Dermis microvascular lymphatic vessel endothelial cell (primary cell): ENCODE measurements at places on chromosomes 7 and 10.

DNA sequence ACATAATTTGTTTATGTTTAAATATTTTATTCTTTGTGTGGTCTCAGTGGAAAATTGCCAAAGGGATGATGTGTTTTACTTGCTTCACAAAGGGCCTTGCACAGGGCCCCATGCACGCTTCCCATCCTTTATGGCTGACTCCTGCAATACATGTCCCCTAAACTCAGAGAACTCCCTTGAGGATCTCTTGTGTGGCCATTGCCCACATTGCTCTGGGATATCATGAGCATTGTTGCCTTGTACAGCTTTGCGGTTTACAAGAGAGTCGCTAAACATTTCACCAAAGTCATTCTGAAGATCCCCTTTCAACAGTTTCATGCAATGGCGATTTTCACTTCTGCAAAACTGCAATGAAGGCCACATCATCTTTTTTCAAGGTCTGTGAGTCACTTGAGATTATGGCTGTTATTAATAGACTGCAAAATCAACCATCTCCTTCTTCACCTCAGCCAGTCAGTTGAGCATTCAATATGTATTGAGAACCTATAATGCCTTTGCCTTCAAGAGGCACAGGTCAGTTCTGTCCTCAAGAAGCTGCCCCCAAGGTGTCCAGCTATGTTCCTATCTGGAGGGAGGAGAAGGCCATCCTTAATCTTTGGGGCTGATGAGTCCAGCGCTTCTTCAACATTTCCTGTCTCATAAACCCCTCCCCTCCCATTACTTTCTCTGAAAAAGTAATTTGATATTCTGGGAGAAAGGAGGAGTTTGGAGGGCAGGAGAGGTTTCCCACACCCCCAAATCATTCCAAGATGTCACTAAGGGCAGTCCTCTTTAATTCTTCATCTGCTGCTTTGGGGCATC is 108.1 kb downstream of the CCDC71L start:
- DNase-seq: no peak

GRCh38 chr10:1366811-1367425 is 310.7 kb downstream of the WDR37 start:
- DNase-seq: no peak

- DNase-seq: no peak
These were observed 13.5 kb downstream of the NEUROD6 start for GRCh38 chr7:31327071-31327470.

DNA sequence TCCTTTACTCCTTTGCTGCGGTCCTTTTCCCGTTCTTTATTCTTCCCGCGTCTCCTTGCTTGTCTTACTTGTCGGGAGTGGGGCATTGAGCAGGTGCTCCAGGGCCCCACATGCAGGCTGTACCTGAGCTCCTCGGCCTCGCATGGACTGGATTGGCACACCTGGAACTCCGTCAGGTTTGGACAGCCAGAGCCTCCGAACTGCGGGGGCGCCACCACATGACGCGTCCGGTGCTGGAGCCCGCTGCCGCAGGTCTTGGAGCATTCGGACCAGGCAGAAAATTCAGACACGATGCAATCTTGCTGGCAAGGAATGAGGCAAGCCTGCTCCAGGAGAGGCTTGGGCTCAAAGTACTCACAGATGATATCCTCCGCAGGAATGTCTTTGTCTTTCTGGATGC is 195.7 kb downstream of the THSD7A start:
- no peak for DNase-seq
